ENCODE measurements at places on chromosomes 11 and 22. TPM values are rescaled to one million over a fixed set of nuclear protein-coding genes. Genes with fewer than 3 reads are reported as not detected.

Gene CADM1
- not detected for total RNA-seq

Gene NRXN2
- 0.58 TPM for total RNA-seq

Gene MAJIN
- total RNA-seq: 0.14 TPM

Gene LDLRAD3
- total RNA-seq: 0.24 TPM

Gene RAB38
- total RNA-seq: 20.4 TPM

Gene CD3D
- total RNA-seq: 341 TPM

Gene PRR33
- 0.31 TPM for total RNA-seq

Gene SLN
- not detected for total RNA-seq

Gene OR10A2
- not detected for total RNA-seq

Gene OLFML1
- total RNA-seq: not detected

DNA sequence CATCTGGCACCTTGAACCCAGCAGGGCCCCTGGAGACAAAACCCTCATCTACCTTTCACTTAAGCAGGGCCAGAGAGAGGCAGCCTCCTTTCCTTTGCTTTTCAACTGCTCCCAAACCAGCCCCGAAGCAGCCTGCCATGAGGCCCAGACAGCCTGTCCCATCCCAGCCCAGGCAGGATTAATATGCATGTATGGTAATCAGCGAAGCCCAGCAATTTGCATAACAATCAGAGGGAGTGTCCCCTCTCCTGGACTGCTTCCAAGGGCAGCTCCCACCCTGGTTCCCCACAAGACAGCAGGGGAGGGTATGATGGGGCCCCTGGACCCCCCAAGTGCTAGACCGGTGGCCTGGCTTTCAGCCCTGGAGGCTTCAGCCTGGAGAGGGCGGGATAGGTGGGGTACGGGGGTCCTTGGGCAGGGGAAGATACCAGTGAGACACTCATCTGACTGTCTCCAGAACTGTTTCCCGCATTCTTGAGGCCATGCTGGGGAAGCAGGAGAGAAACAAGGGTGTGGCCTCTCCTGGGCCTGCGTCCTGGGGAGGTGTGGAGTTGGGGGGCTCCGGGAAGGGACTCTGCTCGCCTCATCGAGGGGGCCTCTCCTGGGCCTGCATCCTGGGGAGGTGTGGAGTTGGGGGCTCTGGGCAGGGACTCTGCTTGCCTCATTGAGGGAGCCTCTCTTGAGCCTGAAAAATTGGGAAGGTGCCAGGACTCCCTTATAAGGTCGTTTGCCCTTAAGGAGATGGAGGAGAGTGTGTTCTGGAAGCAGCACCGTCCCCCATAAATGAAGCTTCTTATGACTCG, 93.2 kb upstream of the PRR5 start:
- DNase-seq: no peak
- H3K36me3 ChIP-seq: no peaks in the 10 kb centered on the region

GRCh38 chr22:39941601-39942000, 18.6 kb upstream of the TMA7B start:
- H3K4me3 ChIP-seq: peak overlapping the region; percentile 27
- H3K27me3 ChIP-seq: no peaks in the 10 kb centered on the region
- peak overlapping the region; percentile 89 for H3K27ac ChIP-seq
- H3K36me3 ChIP-seq: peaks cover 24% of the 10 kb centered on the region
- H3K4me1 ChIP-seq: peaks cover 97% of the 10 kb centered on the region

DNA sequence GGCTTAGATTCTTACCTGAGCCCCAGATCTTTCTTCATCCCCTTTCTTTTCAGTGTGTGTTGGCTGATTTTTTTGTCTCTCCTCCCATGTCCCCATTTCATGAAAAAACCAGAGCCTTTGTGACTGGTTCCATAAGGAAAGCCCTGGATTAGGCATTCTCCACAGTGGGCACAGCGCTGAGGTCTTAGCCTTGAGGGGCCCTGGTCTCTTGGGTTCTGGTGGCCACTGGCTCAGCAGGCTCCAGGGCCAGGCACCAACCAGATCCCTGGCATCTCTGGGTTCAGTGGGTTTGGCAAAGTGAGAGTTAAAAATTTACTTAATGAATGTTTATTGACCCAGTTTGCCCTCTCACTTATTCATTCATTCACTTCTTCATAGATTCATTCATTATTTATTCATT, 49.5 kb upstream of the ACCSL start:
- H3K27me3 ChIP-seq: peaks cover 9% of the 10 kb centered on the region
- no peak overlapping the region for H3K27ac ChIP-seq
- H3K4me3 ChIP-seq: no peak overlapping the region
- no peaks in the 10 kb centered on the region for H3K4me1 ChIP-seq

GRCh38 chr22:25362215-25362882, 142.9 kb downstream of the CRYBB2 start:
- DNase-seq: peak; percentile 69
- no peaks in the 10 kb centered on the region for H3K27me3 ChIP-seq
- peaks cover 2% of the 10 kb centered on the region for H3K4me1 ChIP-seq
- no peak overlapping the region for H3K4me3 ChIP-seq
- H3K27ac ChIP-seq: no peak overlapping the region

GRCh38 chr22:20021196-20022181, 579 bp downstream of the TANGO2 start:
- peak overlapping the region; percentile 85 for H3K27ac ChIP-seq
- DNase-seq: no peak
- peak overlapping the region; percentile 93 for H3K4me3 ChIP-seq
- peaks cover 16% of the 10 kb centered on the region for H3K27me3 ChIP-seq
- H3K36me3 ChIP-seq: no peaks in the 10 kb centered on the region

DNA sequence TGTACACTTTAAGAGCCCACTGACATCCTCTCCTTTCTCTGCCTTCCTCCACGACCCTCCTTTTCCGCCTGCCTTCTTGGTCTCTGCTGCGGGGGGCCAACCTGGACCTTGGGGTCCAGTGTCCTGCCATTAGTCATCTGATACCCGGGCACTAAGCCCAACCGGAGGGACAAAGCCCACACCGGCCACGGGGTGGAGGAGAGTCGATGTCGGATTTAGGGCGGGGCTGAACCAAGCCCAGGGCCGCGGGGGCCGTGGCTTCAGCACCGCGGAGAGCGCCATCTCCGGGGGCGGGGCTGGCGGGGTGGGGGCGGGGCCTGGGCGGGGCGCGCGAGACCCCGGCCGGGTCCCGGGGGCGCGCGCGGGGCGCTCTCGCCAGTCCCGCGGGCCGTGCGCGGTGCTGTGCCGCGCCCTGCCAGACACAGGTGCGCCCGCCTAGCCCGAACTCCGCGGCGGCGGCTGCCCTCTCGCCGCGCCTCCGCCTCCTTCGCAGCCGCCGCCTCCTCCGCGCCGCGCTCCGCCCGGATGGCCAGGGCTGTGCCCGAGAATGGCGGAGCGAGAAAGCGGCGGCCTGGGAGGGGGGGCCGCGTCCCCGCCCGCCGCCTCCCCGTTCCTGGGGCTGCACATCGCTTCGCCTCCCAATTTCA, at the start of gene MAPK8IP1:
MAPK8IP1 (plus strand) TSS at position 378 of the 647 bp plus-strand sequence; CDS start at position 548, 170 bp downstream.
- peaks cover 2% of the 10 kb centered on the region for H3K27me3 ChIP-seq
- peak; percentile 61 for DNase-seq
- H3K27ac ChIP-seq: no peak within 1 kb of the TSS
- peak within 1 kb of the TSS; percentile 74 for H3K4me3 ChIP-seq

DNA sequence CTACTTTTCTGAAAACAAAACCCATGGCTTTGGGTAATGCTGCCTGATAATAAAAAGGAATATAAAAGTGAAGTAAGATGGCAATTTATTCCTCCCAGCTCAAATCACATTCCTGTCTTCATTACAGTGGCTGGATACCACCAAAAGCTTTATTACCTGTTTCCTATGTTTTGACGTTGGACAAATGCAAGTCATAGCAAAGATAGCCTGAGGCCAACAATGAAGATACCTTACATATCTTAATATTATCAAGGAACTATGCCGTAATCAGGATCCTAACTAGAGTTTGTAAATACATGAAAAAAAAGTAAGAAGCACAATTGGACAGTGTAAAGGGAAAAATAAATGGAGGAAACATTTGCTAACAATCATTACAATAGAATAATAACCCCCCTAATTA, 202.4 kb downstream of the SOX6 start:
- no peak overlapping the region for H3K4me3 ChIP-seq
- no peaks in the 10 kb centered on the region for H3K4me1 ChIP-seq
- no peak overlapping the region for H3K27ac ChIP-seq
- H3K27me3 ChIP-seq: no peaks in the 10 kb centered on the region
- DNase-seq: no peak
- H3K36me3 ChIP-seq: no peaks in the 10 kb centered on the region

GRCh38 chr11:105074166-105074530, 29.0 kb upstream of the CARD16 start:
- H3K27ac ChIP-seq: no peak overlapping the region
- H3K36me3 ChIP-seq: no peaks in the 10 kb centered on the region
- peaks cover 9% of the 10 kb centered on the region for H3K27me3 ChIP-seq

DNA sequence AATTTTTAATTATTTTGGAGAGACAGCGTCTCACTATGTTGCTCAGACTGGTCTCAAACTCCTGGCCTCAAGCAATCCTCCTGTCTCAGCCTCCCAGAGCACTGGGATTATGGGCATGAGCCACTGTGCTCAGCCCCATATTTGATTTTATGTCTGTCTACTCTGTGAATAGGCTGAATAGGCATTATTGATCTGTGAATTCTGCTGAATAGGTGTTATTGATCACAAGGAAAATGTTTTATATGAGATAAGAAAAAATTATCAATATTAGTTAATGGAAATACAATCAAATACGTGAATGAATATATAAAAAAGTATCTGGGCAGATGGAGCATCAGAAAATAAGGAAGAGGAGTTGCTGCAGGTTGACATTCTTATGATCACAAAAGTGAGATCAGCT, 483.4 kb upstream of the LARGE1 start:
- no peaks in the 10 kb centered on the region for H3K36me3 ChIP-seq
- no peaks in the 10 kb centered on the region for H3K4me1 ChIP-seq
- no peak for DNase-seq
- H3K27me3 ChIP-seq: peaks cover 3% of the 10 kb centered on the region

DNA sequence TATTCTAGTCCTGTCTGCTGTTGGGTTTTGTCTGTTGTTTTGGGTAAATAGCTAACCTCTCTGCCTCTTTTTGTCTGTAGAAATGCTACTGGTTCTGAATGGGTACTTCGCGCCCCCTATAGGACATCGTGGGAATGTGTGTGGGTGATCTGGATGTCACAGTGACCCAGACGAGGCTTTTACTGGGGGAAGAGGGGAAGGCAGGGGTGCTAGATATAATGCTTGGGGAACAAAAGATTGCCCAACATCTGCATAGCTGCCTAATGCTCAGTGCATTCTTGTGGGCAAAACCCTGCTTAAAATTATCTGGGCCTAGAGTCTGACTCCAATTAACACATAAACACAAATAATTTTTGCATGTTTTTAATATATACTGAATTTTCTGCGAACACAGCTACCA, 57.7 kb downstream of the BMAL1 start:
- no peaks in the 10 kb centered on the region for H3K27me3 ChIP-seq
- H3K4me1 ChIP-seq: peaks cover 70% of the 10 kb centered on the region
- no peak overlapping the region for H3K4me3 ChIP-seq
- DNase-seq: peak; percentile 59
- H3K27ac ChIP-seq: no peak overlapping the region

DNA sequence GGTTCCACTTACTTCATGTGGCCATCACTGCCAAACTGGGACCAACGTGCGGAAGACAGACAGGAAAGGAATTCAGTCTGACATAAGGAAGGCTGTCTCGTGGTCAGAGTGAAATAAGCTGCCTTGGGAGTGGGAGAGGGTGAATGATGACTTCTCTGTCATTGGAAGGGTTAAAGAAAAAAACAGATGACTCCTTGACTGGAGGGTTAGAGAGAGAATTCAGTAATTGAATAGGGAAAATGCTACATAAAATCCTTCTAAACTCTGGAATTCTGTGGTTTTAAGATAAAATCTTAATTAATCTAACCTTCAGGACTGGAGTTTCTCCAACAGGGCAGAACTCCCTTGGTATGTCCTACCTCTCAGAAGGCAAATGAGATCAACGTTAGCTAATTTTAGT, 33.8 kb downstream of the RAB30 start:
- H3K27me3 ChIP-seq: no peaks in the 10 kb centered on the region
- H3K36me3 ChIP-seq: peaks cover 23% of the 10 kb centered on the region
- H3K27ac ChIP-seq: no peak overlapping the region
- no peak for DNase-seq
- H3K4me3 ChIP-seq: no peak overlapping the region

- peaks cover 27% of the 10 kb centered on the region for H3K4me1 ChIP-seq
- H3K36me3 ChIP-seq: no peaks in the 10 kb centered on the region
- H3K27me3 ChIP-seq: no peaks in the 10 kb centered on the region
- H3K4me3 ChIP-seq: no peak overlapping the region
Measured at GRCh38 chr11:1531449-1532013, 40.5 kb downstream of the DUSP8 start.

DNA sequence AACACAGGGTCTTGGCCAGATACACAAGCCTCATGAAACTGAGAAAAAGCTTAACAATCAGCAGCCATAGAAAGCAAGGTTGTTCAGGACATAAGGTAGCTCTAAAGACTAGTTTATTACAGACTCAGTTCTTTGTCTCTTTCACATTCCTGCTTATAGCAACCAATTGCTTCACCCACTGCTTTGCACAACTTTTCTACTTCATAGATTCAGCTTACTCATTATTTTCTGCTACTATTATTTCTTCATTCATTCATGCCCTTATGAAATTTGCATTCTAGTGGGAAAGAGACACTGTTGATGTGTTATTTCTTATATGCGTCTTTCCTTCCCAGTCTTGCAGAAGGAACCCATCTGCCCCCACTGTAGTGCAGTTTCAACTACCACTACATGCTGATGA, 4.7 kb downstream of the CCDC34 start:
- H3K27me3 ChIP-seq: no peaks in the 10 kb centered on the region
- H3K4me1 ChIP-seq: peaks cover 25% of the 10 kb centered on the region
- DNase-seq: no peak
- no peak overlapping the region for H3K4me3 ChIP-seq
- H3K27ac ChIP-seq: no peak overlapping the region

GRCh38 chr22:30733181-30733631, 38.5 kb downstream of the OSBP2 start:
- no peak for DNase-seq
- peaks cover 1% of the 10 kb centered on the region for H3K4me1 ChIP-seq
- no peaks in the 10 kb centered on the region for H3K36me3 ChIP-seq
- no peak overlapping the region for H3K4me3 ChIP-seq
- H3K27me3 ChIP-seq: no peaks in the 10 kb centered on the region
- no peak overlapping the region for H3K27ac ChIP-seq

DNA sequence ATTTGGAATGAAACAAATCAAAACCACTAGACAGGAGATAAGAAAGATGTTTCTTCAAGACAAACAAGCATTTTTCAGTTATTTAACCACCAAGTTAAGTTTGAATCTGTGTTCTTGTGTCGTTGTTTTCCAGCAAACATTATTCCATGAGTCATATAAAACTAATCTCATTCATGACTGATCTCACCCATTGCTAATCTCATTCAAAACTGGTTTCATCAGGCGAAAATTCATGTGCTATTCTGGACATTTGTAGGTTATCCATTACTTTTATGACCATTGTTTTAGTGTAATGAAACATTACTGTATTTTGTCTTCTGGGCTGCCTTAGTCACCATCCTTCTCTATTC, 221.8 kb downstream of the DDX10 start:
- peaks cover 4% of the 10 kb centered on the region for H3K36me3 ChIP-seq
- DNase-seq: no peak
- H3K27ac ChIP-seq: no peak overlapping the region
- H3K27me3 ChIP-seq: no peaks in the 10 kb centered on the region
- no peak overlapping the region for H3K4me3 ChIP-seq

Data from activated naive CD8-positive, alpha-beta T cell treated with anti-CD3 and anti-CD28 coated beads for 36 hours (primary cell).